GM23338 (cell line): ENCODE measurements at places on chromosomes 6 and 20. TPM values are rescaled to one million over a fixed set of nuclear protein-coding genes. Genes with fewer than 3 reads are reported as not detected.
A peak's percentile ranks its signal among the peaks of the same experiment; 100 is the strongest.

RAET1L gene
- total RNA-seq = not detected in 2 replicates

MAVS gene
- 21.8 and 21.9 TPM in 2 replicates for total RNA-seq

DNA sequence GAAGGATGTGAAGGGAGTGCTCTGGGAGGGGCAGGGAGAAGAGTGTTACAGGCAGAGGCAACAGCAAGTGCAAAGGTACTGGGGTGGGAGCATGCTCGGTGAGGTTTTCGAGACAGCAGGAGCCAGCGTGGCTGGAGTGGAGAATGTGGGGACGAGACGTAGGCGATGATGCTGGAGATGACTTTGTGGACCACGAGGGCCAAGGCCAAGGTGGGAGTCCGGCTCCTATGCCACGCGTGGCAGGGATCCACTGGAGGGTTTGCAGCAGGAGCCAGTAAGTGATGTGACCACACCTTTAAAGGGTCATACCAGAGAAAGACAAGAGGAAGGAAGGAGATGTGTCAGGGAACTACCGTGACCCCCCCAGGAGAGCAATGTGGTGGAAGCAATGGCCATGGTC lies 7.3 kb downstream of the PTGIS start:
- no peak overlapping the region for H3K4me3 ChIP-seq
- H3K4me1 ChIP-seq = peaks cover 13% of the 10 kb centered on the region
- no peak for DNase-seq
- H3K27ac ChIP-seq = no peak overlapping the region

DNA sequence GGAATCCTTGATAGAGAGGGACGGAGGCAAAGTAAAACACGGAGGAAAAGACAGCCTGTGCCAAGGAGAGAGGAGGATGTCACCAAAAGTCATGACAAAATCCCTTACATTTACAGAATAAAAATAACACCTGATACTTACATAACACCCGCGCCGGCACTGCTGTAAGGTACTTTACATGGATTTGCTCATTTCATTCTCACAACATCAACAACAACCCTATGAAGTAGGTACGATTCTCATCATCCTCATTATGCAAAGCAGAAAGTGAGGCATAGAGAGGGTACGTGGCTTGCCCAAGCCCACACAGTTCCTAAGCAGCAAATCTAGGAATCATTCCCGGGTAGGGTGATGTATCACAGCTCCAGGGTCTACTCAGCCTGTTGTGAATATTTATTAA lies 67.6 kb upstream of the NFATC2 start:
- DNase-seq = no peak
- no peaks in the 10 kb centered on the region for H3K36me3 ChIP-seq
- no peaks in the 10 kb centered on the region for H3K4me1 ChIP-seq
- H3K4me3 ChIP-seq = no peak overlapping the region
- H3K27ac ChIP-seq = no peak overlapping the region

- DNase-seq = no peak
- H3K4me3 ChIP-seq = no peak overlapping the region
- no peaks in the 10 kb centered on the region for H3K36me3 ChIP-seq
- H3K27me3 ChIP-seq = no peaks in the 10 kb centered on the region
- no peaks in the 10 kb centered on the region for H3K4me1 ChIP-seq
- H3K27ac ChIP-seq = no peak overlapping the region
Measured at GRCh38 chr20:51354769-51355319, 187.7 kb downstream of the NFATC2 start.

- H3K4me1 ChIP-seq = no peaks in the 10 kb centered on the region
- no peaks in the 10 kb centered on the region for H3K36me3 ChIP-seq
- no peaks in the 10 kb centered on the region for H3K27me3 ChIP-seq
- no peak for DNase-seq
- no peak overlapping the region for H3K27ac ChIP-seq
- no peak overlapping the region for H3K4me3 ChIP-seq
Measured at GRCh38 chr6:169775321-169775720, 23.9 kb downstream of the ERMARD start.

DNA sequence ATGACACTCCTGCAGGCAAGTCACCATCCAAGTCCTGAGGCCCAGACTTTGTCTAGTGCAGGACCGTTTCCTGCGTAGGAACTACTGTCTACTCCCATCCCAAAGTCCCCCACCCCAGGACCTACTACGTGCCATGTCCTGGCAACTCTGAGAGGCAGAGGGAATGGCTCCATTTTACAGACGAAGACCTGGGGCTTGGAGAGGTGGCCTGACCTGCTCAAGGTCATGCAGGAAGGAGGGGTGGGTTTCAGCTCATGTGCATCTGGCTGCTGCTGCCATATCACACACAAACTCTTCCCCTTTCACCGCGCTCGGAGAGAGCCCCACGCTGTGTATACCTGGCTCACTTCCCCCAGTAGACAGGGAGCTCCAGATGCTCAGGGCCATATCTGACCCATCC lies 1.2 kb upstream of the NOL4L start:
- H3K27me3 ChIP-seq = peaks cover 54% of the 10 kb centered on the region
- H3K4me3 ChIP-seq = peak overlapping the region; percentile 75
- no peak for DNase-seq
- H3K36me3 ChIP-seq = no peaks in the 10 kb centered on the region
- no peak overlapping the region for H3K27ac ChIP-seq
- peaks cover 24% of the 10 kb centered on the region for H3K4me1 ChIP-seq

- no peak for DNase-seq
- no peak overlapping the region for H3K4me3 ChIP-seq
- H3K27ac ChIP-seq = no peak overlapping the region
Measured at GRCh38 chr6:162109480-162110050, 618.0 kb downstream of the PRKN start.

DNA sequence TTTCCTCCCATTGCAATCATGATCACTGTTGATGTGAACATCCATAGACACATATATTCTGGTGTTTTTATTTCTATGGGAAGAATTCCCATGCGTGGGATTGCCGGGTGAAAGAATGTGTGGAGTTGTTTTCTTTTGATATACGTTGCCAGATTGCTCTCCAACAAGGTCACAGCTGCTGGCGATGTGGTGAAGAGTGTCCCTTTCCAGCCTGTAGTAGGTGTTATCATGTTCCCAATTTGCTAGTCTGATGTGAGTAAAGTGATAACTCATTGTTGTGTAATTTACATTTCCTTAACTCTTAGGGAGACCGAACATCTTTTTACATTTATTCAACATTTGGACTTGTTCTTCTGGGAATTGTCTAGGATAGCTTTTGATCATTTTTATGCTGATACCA lies 14.5 kb upstream of the ELMO2 start:
- no peaks in the 10 kb centered on the region for H3K27me3 ChIP-seq
- H3K36me3 ChIP-seq = no peaks in the 10 kb centered on the region
- no peak overlapping the region for H3K27ac ChIP-seq
- no peak overlapping the region for H3K4me3 ChIP-seq
- DNase-seq = no peak
- H3K4me1 ChIP-seq = no peaks in the 10 kb centered on the region; the same call in 1 of the 2 replicates

DNA sequence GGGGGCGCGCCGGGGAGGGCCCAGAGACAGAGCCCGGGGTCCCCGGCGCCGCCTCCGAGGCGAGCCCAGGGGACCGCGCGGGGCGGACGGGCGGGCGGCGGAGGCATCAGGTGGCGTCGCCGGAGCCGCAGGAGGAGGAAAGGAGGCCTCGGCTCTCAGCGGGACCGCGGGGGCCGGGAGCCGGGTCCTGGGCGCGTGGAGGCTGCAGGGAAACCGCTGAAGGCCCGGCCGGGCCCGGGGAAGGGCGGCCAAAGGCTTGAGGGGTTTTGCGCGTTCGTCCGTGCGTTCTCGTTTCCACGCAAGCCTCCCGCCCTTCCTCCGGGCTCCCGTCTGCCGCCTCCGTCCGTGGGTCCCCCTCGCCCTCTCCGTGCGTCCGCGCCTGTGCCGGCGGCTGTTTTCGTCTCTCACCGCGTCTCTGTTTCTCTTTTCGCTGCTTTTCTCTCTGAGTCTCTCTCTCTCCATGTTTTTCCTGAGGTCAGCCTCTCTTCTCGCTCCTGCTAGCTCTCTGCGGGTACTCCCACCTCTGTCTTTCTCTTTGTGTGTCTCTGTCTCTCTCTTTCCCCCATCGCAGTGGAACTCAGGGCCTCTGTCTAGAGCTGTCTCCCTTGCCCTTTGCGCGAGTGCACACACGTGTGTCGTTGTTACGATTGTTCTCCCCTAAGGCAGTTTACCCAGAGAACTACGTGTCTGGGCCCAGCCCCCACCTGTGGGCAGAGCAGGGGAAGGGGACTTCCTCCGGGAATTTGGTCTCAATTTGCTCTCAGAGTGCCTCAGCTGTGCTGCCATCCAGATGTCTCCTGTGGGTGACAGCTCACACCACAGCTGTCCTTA lies 2.1 kb downstream of the IRF4 start:
- peaks cover 73% of the 10 kb centered on the region for H3K27me3 ChIP-seq
- DNase-seq = peak; percentile 58
- peak overlapping the region; percentile 72 for H3K4me3 ChIP-seq
- no peak overlapping the region for H3K27ac ChIP-seq
- H3K4me1 ChIP-seq = peaks cover 10% of the 10 kb centered on the region
- H3K36me3 ChIP-seq = no peaks in the 10 kb centered on the region
